C1 segment of cervical spinal cord (tissue), 14 donors: ENCODE measurements at places on chromosomes 1 and 21.

DNA sequence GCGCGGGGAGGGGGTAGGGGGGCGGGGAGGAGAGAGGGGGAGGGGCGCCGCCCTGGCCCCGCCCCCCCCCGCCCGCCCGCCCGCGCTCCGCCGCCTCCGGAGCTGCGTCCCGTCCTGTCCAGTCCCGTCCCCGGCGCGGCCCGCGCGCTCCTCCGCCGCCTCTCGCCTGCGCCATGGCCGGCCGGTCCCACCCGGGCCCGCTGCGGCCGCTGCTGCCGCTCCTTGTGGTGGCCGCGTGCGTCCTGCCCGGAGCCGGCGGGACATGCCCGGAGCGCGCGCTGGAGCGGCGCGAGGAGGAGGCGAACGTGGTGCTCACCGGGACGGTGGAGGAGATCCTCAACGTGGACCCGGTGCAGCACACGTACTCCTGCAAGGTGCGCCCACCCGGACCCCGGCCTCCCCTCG is at the start of gene AGRN:
AGRN (plus strand) TSS at position 121 of the 405 bp plus-strand sequence; CDS start at position 174, 53 bp downstream.
- DNase-seq = no peak

GRCh38 chr1:109482791-109483671 is 674 bp upstream of the ATXN7L2 start:
- DNase-seq = no peak

GRCh38 chr1:54359393-54360162 is 46.6 kb downstream of the SSBP3 start:
- no peak for DNase-seq

DNA sequence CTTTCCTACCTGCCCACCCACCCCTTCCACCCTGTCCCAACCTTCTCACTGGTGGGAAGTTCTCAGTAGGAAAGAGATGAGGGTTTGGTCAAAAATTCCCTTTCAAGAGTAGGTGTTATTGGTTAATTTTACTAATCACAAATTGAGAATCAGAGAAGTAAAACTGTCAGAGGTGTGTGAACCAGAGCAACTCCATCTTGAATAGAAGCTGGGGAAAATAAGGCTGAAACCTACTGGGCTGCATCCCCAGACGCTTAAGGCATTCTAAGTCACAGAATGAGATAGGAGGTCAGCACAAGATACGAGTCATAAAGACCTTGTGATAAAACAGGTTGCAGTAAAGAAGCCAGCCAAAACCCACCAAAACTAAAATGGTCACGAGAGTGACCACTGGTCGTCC is 11.5 kb downstream of the PLA2G2D start:
- no peak for DNase-seq

- DNase-seq = no peak
These were observed 7.8 kb downstream of the HES3 start for GRCh38 chr1:6251681-6252373.

DNA sequence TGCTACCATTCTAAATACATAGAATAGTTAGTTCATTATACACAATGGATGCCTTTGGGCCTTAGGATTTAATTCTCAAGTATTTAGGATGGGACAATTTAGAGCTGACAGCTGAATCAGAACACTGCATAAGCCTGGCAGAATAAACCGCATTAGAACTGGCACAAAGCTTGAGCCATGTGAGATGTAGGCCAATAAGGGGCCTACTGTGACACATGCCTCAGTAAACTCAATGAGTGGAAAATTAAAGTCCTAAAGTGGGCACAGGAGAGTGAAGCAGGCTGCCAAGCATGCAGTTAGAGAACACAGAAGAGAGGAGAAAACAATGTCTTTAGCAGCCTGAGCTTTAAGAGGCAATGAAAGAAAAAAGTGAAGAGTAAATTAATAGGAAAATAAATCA is 24.3 kb downstream of the SCYL3 start:
- DNase-seq = no peak

DNA sequence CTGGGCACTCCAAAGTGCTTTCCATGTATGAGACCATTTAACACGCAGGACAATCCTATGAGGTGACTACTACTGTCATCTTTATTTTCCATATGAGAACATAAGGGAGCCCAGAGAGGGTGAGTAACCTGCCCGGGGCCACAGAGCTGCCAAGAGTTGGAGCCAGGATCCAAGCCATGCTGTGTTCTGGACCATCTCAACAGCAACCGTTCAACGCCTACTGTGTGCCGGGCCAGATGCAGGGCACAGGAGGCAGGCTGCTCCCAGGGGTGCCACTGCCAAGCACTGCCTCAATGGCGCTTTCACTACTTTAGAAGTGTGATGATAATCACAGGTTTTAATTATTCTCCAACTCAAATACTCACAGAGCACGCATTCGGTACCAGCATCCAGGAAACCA is 3.8 kb downstream of the ALDH4A1 start:
- no peak for DNase-seq

- DNase-seq = no peak
These were observed 33.5 kb downstream of the UBE2G2 start for GRCh38 chr21:44767834-44768831.
